ELF-1 (cell line): ENCODE measurements at places on chromosomes 3 and 15.

GRCh38 chr15:74307827-74308811, 59.3 kb downstream of the CYP11A1 start:
- DNase-seq, result peak; percentile 63

- no peak for DNase-seq
Observed at GRCh38 chr3:100782906-100783305, 73.6 kb downstream of the TFG start.

GRCh38 chr3:165347526-165347925, 151.3 kb upstream of the SLITRK3 start:
- DNase-seq, result no peak

GRCh38 chr3:28835751-28836150, 445.1 kb upstream of the RBMS3 start:
- peak; percentile 18 for DNase-seq

DNA sequence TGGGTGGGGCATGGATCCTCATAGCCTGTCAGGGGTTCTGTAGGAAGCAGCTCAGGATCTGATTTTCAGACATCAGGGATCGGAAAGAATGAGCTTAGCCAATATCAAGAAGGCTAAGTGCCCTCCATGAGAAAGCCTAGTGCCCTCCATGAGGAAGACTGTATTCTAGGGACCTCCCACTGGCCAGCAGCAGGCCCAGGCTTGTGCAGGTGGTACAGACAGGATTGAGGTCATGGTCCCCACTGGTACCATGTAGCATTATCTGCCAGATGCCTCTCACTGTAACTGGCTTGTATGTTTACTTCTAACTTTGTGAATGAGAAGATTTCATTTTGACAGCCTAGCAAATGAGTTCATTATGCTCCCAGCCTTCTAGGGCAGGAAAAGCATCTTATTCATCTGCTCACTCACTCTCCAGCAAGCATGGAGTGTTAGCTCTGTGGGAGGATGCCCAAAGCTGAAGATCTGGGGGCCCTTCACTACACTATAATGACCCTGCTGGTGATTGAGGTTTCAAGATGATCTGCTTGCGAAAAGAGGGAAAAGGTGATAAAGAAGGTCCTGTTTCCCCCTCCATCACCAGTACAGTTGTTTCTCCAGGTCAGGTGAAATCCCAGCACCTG, 7.5 kb downstream of the EPHB1 start:
- DNase-seq, result no peak

GRCh38 chr3:12734960-12735359, 24.1 kb downstream of the TMEM40 start:
- no peak for DNase-seq

- DNase-seq, result no peak
Observed at GRCh38 chr3:87498358-87499080, 222.1 kb upstream of the POU1F1 start.
